ENCODE measurements at places on chromosomes 4 and X.

- DNase-seq: no peak
Measured at GRCh38 chr4:114173968-114174367, 194.5 kb upstream of the ARSJ start.

GRCh38 chrX:15165832-15166231, 104.1 kb downstream of the ASB9 start:
- DNase-seq: no peak

DNA sequence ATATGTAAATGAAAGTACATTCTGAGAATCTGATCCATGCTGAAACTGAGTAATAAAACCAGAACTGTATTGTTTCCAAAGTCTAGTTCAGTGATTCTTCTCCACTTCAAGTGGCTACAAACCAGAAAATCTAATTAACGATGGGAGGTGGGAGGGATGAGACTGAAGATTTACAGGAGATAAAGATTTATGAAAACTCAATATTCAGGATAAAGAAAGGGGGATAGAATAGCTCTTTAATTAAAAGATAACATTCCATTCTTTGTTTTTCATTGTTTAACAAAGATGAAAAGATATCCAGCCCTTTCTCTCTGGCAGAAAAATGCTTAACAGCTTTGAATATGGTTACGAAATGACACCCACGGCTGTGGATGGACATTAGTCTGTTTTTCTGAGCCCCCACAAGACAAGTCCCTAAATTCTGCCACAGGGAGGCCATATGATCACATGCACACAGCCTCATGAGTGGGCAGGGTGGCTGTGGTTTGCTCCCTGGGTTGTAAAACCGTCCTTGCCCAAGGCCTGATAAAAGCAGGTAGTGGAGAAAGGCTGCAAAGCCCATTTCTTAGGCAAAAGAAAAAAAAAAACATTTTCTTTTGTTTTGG, 36.4 kb downstream of the TMEM150C start:
- DNase-seq: no peak

DNA sequence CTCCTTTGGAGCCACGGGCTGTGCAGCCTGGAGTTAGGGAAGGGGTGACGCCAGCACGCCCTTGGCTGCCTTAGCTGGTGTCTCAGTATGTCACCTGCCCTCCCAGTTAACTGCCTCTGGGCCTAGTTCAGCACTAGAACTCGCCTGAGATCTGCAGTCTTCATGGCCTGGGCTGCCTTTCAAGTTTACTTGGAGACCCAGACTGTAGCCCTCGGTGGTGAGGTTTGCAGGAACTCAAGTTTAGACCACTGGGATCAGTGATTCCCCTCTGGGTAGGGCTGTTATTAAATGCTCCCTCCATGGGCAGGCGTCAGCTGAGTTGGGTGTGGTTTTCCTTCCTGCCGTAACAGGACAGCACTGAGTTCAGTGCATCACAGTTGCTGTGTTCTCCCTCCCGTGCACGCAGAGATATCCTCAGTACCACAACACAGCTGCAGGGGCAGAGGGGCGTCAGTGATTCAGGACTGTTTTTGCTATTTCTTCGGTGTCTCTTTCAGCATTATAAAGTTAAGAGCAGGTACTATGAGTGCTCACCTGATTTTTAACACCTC, 30.5 kb downstream of the PLAC8 start:
- DNase-seq: no peak

- DNase-seq: no peak
Measured at GRCh38 chr4:3802571-3803474, 36.6 kb downstream of the ADRA2C start.

GRCh38 chr4:22969287-22969896, 276.7 kb downstream of the GBA3 start:
- DNase-seq: peak; percentile 4

DNA sequence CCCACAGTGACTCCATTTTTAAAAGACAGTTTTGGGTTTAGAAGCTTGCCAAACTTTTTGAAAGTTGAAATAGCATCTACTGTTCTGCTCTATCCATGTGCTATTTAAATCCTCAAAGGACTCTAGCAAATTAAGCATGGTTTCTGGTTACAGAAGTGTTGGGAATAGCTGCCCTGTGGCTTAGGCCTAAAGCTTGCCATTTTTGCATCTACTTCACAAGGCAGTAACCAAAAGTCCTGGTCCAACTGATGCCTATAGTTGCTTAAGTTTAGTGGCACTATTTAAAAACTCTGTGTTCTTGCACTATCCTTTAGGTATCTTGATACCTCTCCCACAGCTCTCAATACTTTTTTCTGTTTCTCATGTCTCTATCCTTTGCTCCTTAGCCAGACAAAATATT, 251.0 kb upstream of the GPC4 start:
- no peak for DNase-seq

- peak; percentile 39 for DNase-seq
Measured at GRCh38 chr4:139247241-139247640, 32.8 kb downstream of the MGARP start.

- DNase-seq: no peak
Measured at GRCh38 chr4:189029976-189030504, 890.8 kb downstream of the TRIML1 start.

- peak; percentile 92 for DNase-seq
Measured at GRCh38 chr4:53098681-53099121, 236.6 kb downstream of the RASL11B start.

DNA sequence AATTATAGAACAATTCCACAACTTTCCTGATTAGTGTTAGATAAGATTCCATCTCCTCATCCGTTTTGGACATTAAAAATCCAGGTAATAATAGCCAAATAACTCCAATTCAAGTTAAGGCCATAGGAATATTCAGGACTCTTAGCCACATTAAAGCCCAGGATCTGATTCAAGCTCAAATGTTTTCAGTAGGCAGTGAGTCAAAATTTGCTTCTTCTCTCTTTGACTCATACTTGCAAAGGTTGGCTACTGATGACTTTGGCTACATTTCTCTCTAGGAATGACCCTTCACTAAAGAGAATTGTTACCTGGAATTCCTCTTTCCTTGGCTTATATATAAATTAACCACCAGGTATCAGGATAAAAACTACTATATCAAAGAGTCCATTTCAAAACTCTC, 354.9 kb upstream of the HS3ST1 start:
- DNase-seq: no peak

DNA sequence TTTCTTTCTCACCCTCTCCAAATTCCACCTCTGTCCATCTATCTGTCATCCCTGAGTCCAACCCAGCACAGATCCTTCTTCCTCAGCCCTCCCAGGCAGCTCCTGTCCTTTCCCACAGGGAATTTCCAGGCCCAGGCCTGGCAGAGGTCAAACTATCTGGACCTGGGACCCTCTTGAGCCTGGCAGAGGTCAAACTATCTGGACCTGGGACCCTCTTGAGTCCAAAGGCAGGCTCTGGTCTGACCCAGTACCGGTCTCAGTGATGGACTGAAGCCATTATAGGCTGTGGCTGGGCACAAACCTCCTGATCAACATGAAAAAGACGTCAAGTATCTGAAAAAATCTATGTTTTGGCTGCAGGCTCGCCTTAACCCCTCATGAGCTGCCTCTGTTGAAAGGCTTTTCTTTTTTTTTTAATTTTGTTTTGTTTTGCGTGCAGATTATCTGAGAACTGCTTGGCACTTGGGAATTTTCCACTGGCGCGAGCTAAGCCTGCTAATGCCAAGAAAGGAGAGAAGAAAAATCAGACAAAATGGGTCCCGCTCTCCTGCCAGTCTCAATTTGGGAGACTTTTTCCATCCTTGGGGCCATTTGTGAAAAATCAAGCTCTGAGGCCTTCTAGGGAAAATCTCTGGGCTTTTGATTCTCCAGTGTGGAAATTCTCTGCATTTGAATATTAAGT, 31.2 kb downstream of the MSX1 start:
- no peak for DNase-seq

- no peak for DNase-seq
Measured at GRCh38 chr4:81839347-81840042, 367.8 kb upstream of the RASGEF1B start.

- peak; percentile 83 for DNase-seq
Measured at GRCh38 chr4:127400731-127401346, 231.9 kb upstream of the INTU start.

DNA sequence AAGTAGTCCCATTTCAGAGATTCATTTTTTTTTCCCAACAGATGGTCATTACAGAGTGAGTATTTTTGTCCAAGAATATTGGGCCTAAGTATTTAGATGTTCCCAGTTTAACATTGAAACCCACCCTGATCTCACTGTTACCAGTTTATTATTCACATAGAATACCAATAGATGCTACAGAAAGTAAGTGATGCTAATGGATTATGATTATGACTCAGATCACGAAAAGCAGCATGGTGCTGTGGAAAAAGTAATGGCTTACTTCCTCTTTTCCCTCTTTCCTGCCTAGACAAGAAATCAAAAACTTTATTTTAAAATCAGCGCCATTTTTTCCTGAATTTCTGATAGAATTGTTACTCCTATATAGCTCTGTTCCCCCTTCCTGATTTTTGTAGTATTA, 51.9 kb downstream of the GSPT2 start:
- DNase-seq: no peak

GRCh38 chr4:17168571-17168970, 270.1 kb upstream of the LDB2 start:
- DNase-seq: peak; percentile 87

DNA sequence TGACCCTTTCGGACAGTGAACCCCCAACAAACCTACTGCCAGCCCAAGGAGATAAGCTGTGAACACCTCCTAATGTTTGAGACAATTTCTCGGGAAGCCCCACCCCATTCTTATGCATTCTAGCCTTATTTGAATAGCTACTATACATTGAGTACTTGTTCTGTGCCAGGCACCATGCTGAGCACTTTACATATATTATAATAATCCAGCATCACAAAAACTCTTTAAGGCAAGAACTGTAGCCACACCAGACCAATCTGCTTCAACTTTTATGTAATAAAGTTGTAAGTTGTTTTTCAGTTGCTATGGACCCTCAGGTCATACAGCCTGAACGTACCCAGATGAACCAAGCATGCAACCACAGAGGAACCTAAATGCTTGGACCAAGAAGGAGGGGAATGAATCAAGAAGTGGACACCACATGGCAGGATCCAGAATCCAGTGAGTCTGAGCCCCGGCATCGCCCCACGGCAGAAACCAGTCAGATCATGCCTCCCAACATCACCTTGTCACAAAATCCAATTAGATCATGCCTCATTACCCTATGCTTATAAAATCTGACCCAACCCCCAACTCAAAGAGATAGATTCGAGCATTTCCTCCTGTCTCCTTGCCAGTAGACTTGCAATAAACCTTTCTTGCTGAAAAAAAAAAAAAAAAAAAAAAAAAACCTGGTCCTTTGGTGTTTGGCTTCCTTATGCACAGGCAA, 225.0 kb downstream of the QDPR start:
- no peak for DNase-seq

DNA sequence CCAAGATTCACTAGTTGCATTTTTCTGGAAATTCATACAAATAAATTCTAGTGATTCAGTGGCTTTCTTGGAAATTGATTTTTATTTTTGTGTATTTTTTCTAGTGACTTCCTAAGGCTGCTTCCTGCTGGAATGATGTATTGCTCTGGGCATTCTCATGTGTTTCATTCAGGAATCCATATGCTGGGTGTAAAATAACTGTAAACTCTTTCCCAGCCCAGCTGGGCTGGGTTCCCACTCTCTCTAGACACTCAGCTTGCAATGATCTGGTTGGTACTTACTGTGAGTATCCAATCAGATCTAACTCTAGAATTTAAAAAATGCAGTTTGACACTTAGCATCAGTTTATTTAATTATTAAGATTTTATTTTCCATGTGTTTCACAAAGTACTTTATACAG, 882.2 kb downstream of the STIM2 start:
- no peak for DNase-seq

DNA sequence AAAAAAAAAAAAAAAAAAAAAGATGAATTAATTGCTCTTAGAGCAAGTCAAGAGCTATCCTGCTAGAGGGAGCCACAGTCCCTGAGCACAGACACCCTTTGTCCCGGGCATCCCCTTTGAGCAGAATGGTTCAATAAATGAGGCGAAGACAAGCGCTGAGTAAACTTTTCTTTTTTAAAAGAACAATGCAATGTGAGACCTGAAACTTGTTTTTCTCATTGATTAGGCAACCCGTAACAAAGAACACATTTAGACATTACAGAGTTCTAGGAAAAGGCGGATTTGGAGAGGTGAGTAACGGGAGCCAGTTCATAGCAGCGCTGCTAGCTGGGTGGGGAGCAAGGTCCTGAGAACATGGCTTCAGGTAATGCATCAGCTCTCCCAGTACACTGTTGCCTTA, 46.1 kb downstream of the GRK4 start:
- no peak for DNase-seq

- DNase-seq: peak; percentile 37
Measured at GRCh38 chrX:30863974-30864373, 25.1 kb downstream of the TAB3 start.

- no peak for DNase-seq
Measured at GRCh38 chr4:10441512-10441911, 15.7 kb downstream of the ZNF518B start.

GRCh38 chr4:81378386-81378785, 93.3 kb downstream of the RASGEF1B start:
- DNase-seq: no peak

GRCh38 chrX:83529950-83530349, 21.9 kb downstream of the POU3F4 start:
- DNase-seq: no peak

GRCh38 chr4:70902577-70903290, 565 bp downstream of the MOB1B start:
- DNase-seq: peak; percentile 21

GRCh38 chr4:41478518-41478917, 59.4 kb upstream of the LIMCH1 start:
- DNase-seq: no peak

GRCh38 chr4:168637872-168638756, 141.3 kb downstream of the PALLD start:
- DNase-seq: peak; percentile 78

- no peak for DNase-seq
Measured at GRCh38 chr4:144649646-144650045, 3.7 kb downstream of the HHIP start.

DNA sequence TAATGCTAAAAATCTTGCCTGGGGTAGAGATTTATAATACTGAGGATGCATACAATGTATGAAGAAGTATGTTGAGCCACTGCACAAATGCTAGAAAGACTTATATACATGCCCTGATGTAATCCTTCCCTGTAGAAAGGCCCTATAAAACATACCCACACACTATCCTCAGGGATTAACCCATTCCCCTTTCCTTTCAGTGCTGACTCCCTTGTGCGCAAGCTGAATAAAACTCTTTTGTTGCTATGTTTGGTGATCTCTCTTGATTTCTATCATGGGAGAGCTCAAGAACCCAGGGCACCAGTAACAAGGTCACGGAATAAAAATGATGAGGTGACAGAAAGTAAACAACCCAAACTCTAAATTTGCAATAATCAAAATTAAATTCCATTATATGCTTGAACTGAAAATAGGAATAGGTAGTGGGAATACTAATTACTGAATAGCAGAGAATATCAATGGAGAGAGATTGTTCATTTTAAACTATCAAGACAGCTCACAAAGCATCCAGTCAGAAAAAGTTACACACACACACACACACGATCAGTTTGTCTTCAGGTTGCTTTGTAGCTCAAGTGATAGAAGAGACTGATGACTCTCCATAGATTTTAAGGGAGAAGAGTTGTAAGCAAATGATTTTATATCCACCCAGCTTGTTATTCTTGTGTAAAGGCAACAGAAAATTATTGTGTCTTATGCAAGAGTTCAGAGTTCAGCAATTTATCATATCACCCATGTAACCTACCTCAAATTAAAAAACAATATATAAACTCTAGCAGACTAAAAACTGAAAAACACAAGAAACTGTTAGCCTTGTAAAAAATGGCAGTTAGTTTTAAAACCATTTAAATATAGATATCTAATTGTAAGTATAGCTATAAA, 14.8 kb downstream of the TIGD2 start:
- no peak for DNase-seq

- DNase-seq: no peak
Measured at GRCh38 chrX:16240231-16240905, 73.1 kb downstream of the MAGEB17 start.
